MG63 (cell line): ENCODE measurements at places on chromosomes 16 and 17.

DNA sequence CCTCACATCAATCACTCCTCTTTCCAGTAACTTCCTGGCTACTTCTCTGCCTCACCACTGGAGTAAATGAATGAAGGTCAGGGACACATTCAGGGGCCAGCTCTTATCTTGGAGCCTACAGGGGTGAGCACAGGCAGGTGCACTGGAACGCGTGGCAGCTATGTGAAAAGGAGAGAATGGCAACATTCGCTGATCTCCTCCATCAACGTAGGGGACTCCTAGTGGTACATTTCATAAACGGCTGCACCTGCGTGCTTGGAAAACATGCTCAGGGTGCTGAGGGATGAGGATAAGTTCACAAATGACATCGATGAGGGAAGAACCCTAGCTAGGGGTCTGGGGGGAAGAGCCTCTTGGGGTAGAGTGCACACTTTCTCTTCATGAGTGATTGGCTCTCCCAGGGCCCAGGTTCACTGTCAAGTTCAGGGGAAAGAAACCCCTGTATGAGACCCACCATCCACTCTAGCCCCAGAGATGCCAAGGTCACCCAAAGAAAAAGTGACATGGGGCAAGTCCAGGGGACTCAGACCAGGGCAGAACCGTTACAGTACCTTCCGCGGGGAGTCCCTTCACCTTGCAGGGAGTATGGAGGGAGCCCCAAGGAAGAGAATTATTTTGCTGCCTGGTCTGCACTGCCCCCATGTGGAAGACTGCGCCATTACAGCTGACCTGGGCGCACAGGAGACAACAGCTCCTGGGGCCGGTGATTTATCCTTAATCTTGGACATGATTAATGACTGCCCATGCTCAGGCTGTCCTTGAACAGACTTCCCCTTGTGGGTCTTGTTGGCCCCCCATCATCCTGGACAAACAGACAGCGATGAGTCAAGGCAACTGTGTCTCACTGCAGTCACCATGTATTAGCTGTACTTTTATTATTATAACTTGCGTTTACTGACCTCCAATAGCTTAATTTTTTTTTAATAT is 30.1 kb downstream of the VAC14 start:
- DNase-seq = peak; percentile 23

DNA sequence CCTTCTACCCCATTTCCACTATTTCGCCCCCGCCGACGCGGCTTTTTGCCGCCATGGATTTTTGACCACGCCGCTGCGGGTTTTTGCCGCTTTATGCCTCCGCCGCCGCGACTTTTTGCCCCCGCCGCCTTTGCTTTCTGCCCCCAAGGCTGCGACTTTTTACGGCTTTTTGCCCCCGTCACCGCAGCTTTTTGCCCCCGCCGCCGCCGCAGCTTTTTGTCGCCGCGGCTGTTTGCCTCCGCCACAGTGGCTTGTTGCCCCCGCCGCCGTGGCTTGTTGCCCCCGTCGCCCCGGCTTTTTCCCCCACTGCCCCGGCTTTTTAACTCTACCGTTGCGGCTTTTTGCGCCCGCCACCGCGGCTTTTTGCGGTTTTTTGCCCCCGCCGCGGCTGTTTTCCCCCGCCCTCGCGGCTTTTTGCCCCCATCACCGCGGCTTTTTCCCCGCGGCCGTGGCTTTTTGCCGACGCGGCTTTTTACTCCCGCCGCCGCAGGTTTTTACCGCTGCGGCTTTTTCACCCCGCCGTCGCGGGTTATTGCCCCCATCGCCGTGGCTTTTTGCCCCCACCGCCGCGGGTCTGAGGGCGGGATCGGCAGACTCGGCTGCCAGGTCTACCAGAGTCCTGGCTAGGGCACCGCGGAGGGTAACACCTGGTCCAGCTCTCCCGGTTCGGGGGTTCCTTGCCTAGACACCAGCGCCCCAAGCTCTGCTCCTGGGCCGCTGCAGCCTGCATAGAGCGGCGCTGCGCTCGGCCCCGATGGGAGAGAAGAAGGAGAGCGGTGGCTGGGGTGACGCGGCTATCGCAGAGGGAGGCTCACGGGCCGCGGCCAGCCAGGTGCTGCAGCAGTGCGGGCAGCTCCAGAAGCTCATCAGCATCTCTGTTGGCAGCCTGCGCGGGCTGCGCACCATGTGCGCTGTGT is 562.7 kb upstream of the WSB1 start:
- DNase-seq = no peak

DNA sequence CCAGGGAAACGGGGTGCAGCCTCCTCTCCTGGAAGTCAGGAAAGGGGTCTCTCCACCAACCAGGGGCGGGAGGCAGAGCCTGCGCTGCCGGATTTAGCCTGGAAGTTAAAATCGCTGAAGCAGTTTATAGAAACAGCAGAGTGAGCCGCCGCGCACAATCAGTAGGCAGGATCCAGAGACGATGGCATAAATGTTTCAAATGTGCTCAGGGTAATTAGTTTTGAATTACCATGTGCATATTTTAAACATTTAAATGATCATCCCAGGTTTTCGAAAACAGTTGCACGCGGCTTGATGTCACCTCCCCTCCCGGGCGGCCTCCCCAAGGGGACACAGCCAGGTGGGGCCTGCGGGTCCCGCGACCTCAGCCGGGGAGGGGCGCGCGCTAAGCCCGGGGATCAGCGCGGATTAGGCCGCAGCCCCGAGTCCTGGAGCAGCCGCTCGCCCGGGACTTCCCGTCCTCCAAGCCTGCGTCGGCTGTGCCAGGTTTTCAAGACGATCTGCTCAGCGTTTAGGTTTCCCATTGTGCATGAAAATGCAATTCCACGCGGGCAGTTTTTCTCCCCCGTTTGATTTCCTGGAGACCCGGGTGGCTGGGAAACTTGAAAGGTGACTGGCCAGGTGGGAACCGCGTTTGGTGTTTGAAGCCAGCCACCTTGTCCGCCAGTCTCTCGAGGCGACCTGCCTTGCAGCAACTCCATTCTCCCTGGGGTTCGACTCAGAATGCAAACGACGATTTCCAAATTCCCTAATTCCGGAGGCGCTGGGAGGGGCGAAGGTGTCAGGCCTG is 78.3 kb downstream of the RPA1 start:
- DNase-seq = no peak

DNA sequence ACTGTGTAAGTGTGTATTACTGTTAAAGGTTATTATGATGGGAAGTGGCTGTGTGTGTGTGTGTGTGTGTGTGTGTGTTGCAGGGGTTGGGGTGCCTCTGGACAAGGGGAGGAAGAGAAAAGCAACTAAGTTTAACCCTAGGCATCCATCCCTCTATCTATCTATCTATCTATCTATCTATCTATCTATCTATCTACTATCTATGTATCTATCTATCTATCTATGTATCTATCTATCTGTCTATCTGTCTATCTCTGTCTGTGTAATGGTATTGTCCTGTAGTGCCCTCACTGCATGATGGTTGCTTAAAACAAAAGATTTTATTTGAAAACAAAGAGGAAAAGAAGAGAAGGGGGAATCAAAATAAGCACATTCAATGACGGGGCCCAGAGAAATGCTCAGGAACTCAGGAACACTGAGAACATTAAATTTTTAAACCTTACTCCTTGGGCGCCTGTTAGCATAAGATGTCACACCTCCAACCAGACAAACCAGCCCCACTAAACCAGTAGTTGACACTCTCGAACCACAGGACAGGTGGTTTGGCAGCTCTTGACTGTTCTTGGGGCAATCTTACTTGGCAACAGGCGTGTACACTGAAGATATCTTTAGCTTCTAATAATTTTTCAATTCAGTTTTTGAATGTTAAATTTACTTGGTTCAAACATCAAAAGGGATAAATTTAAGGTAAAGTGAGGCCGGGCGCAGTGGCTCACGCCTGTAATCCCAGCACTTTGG is 5.1 kb upstream of the RPL26 start:
- DNase-seq = no peak

- DNase-seq = peak; percentile 53
Observed at GRCh38 chr17:77881545-77881944, 77.0 kb upstream of the TNRC6C start.
